ENCODE measurements at places on chromosomes 6 and 20. TPM values are rescaled to one million over a fixed set of nuclear protein-coding genes. Genes with fewer than 3 reads are reported as not detected.

- H3K27me3 ChIP-seq, result no peaks in the 10 kb centered on the region
- H3K36me3 ChIP-seq, result peaks cover 3% of the 10 kb centered on the region
- H3K4me1 ChIP-seq, result peaks cover 28% of the 10 kb centered on the region
- no peak overlapping the region for H3K27ac ChIP-seq
- H3K4me3 ChIP-seq, result no peak overlapping the region
These were observed 230.6 kb upstream of the PMEPA1 start for GRCh38 chr20:57940376-57940775.

DNA sequence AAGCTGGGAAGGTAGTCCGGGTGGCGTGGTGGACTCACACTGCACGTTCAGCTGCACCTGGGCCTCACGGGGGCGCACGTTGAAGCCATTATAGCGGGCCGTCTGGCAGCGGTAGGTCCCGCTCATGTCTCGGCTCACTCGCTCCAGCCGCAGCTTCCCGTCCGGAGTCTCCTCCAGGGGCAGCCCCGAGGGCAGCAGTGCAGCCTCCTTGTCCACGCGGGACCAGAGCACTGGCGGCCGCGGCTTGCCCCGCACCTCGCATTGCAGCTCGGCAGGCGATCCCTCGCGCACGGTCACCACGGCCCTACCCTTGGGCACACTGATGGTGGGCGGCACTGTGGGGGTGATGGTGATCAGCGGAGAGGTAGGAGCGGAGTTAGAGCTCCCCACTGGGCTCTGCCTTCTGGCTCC lies 47.6 kb downstream of the MDGA1 start:
- DNase-seq, result peak; percentile 82
- no peaks in the 10 kb centered on the region for H3K36me3 ChIP-seq
- peaks cover 72% of the 10 kb centered on the region for H3K27me3 ChIP-seq
- H3K27ac ChIP-seq, result no peak overlapping the region
- peak overlapping the region; percentile 58 for H3K4me3 ChIP-seq
- H3K4me1 ChIP-seq, result peaks cover 18% of the 10 kb centered on the region

GRCh38 chr6:30319146-30319835 lies 7.4 kb upstream of the TRIM39 start:
- peaks cover 20% of the 10 kb centered on the region for H3K36me3 ChIP-seq
- H3K27ac ChIP-seq, result peak overlapping the region; percentile 80
- peaks cover 80% of the 10 kb centered on the region for H3K4me1 ChIP-seq
- no peaks in the 10 kb centered on the region for H3K27me3 ChIP-seq
- peak overlapping the region; percentile 29 for H3K4me3 ChIP-seq

DNA sequence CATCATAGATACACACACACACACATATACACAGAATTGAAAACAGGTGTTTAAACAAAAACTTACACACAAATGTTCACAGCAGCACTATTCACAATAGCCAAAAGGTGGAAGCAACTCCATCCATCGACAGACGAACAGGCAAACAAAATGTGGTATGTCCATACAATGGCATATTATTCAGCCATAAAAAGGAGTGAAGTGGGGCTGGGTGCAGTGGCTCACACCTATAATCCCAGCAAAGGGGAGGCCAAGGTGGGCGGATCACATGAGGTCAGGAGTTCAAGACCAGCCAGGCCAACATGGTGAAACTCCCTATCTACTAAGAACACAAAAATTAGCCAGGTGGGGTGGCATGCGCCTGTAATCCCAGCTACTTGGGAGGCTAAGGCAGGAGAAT lies 80.3 kb downstream of the CHD6 start:
- H3K4me1 ChIP-seq, result no peaks in the 10 kb centered on the region
- no peak for DNase-seq
- no peak overlapping the region for H3K4me3 ChIP-seq

DNA sequence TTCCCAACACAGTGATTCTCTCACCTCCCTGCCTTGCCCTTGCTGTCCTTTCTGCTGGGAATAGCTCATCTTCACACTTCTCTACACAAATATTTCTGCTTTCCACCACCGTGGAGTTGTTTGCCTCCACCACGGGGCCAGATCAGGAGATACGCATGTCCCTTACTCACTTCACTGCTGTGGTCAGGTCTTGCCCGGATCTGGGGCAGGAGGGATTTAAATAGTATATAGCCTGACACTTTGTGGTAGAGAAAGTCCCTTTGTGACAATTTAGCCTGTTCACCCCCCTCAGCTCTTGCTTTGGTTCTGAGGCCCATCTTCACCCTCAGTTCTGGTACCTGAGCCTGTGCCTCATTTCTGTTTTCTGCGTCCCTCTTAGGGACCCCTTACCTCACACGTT lies 92.6 kb upstream of the PREP start:
- no peak for DNase-seq
- H3K4me1 ChIP-seq, result no peaks in the 10 kb centered on the region
- no peak overlapping the region for H3K27ac ChIP-seq
- no peaks in the 10 kb centered on the region for H3K36me3 ChIP-seq
- H3K27me3 ChIP-seq, result no peaks in the 10 kb centered on the region
- H3K4me3 ChIP-seq, result no peak overlapping the region

DNA sequence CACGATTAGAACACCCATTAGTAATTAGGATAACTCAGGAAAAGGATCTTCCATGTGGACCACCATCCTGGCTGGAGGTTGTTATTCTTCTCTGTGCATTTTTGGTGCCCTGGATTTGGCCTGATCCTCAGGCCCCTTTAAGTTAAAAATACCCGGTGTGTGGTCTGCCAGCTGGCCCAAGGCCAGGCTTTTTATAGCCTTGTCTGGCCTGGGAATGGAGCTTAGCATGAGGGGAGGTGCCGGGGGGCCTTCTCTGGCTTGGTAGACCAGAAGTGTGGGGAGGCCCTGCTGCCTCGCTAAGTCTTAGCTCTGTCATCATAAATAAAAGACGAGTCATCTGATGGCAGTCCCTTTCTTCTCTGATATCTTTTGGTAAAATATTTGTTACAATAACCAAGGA lies 71.4 kb downstream of the ARID1B start:
- DNase-seq, result no peak
- H3K27me3 ChIP-seq, result no peaks in the 10 kb centered on the region
- no peak overlapping the region for H3K4me3 ChIP-seq
- no peaks in the 10 kb centered on the region for H3K36me3 ChIP-seq
- H3K27ac ChIP-seq, result peak overlapping the region; percentile 38

DNA sequence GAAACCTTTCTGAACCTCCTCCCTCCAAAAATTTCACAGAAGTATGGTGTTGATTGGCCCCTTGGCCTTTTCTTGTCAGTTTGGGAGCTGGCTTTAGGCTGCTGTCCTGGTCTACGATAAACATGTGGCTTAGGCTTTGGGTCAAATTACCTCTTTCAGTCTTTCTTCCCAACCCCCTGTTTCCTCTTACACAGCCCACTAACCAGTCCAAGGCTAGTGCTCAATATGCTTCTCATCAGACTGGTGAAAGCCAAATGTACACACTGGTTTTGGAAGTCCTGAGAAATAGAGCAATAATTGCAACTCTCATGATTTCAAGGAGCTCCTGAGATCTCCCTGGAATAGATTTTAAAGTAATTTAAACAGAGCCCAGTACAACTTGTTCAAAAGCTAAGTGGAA lies 933.7 kb upstream of the GJE1 start:
- H3K27ac ChIP-seq, result no peak overlapping the region
- peaks cover 19% of the 10 kb centered on the region for H3K36me3 ChIP-seq
- H3K27me3 ChIP-seq, result no peaks in the 10 kb centered on the region
- no peak overlapping the region for H3K4me3 ChIP-seq
- peaks cover 13% of the 10 kb centered on the region for H3K4me1 ChIP-seq
- DNase-seq, result no peak

- DNase-seq, result no peak
- no peaks in the 10 kb centered on the region for H3K27me3 ChIP-seq
- H3K27ac ChIP-seq, result no peak overlapping the region
- peaks cover 40% of the 10 kb centered on the region for H3K36me3 ChIP-seq
- H3K4me3 ChIP-seq, result no peak overlapping the region
These were observed 50.4 kb downstream of the MTHFD1L start for GRCh38 chr6:150915880-150916265.

DNA sequence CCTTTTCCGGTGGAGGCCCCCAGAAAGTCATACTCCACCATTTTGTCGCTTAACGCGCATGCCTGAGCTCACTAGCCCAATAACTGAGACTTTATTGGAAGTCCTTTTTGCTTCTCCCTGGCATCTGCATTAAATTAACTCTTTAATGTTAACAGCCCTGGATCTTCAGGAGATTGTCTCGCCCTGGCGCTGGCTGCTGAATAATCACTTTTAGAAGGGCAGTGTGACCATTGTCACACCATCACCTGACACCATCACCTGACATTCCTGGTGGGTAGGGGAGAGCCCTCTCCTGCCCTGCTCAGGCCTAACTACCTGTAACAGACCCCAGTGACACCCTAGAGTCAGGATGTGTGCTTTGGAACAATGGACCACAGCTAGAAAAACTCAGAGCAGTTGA lies 115.5 kb upstream of the SNX9 start:
- H3K27ac ChIP-seq, result peak overlapping the region; percentile 75
- no peak overlapping the region for H3K4me3 ChIP-seq
- peaks cover 49% of the 10 kb centered on the region for H3K36me3 ChIP-seq
- peaks cover 20% of the 10 kb centered on the region for H3K27me3 ChIP-seq
- no peak for DNase-seq

DNA sequence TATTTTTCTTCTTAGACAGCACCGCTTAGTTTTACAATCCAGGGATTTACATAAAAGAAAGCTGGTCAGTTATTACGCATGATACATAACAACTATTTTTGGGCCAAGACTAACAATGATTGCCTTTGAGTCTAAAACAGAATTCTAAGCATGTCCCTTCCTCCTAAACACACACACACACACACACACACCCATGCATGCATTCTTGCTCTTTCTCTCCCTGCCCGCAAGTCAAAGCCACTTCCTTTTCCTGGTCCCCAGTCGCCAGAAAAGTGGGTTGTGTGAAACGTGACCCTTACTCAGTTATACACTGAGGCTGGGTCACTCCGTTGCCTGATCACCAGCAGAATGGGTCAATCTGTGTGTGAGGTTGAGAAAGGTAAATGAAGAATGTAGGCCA lies 31.4 kb downstream of the FYN start:
- H3K27ac ChIP-seq, result no peak overlapping the region
- no peak for DNase-seq
- no peaks in the 10 kb centered on the region for H3K27me3 ChIP-seq
- H3K4me3 ChIP-seq, result no peak overlapping the region

FNDC1 gene
- total RNA-seq, result 0.34 TPM

NFATC2 gene
- total RNA-seq, result 3.0 TPM

TMEM74B gene
- 10.9 TPM for total RNA-seq

CALHM6 gene
- 0.21 TPM for total RNA-seq

BPIFB1 gene
- 0.09 TPM for total RNA-seq

OGFRL1 gene
- total RNA-seq, result 4.0 TPM

RSPO3 gene
- total RNA-seq, result not detected
